ENCODE measurements at places on chromosomes 11 and 22. TPM values are rescaled to one million over a fixed set of nuclear protein-coding genes. Genes with fewer than 3 reads are reported as not detected.

The IPO7 gene
- 273 TPM for total RNA-seq

The HSPA8 gene
- 1,755 TPM for total RNA-seq

GRCh38 chr22:37626144-37626543 is 13.3 kb upstream of the SH3BP1 start:
- H3K36me3 ChIP-seq: no peaks in the 10 kb centered on the region
- H3K27ac ChIP-seq: no peak overlapping the region
- no peak overlapping the region for H3K4me3 ChIP-seq
- H3K4me1 ChIP-seq: no peaks in the 10 kb centered on the region
- no peaks in the 10 kb centered on the region for H3K27me3 ChIP-seq

GRCh38 chr11:2777871-2778629 is 78.3 kb upstream of the KCNQ1OT1 start:
- H3K4me1 ChIP-seq: peaks cover 28% of the 10 kb centered on the region
- H3K27ac ChIP-seq: no peak overlapping the region
- H3K36me3 ChIP-seq: no peaks in the 10 kb centered on the region
- DNase-seq: no peak

DNA sequence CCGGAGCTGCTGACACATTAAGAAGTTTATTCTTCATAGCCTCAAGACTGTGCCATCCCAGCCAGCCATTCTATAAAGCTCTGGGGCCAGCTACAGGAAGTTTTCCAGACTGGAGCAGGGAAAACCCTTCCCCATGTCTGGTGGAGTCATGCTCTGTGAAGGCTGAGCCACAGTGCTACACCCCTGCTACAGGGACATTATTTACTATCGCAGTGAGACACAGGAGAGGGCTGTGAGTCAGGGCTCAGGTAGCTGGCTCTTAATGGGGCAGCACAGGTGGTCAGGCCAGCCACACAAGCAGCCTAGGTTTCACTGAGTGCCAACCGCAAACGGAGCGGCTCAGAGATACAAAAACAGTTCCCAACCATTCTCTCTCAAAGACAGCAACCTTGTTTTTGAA is 12.1 kb downstream of the HPS4 start:
- no peak overlapping the region for H3K4me3 ChIP-seq
- H3K4me1 ChIP-seq: no peaks in the 10 kb centered on the region
- H3K27ac ChIP-seq: no peak overlapping the region
- peaks cover 10% of the 10 kb centered on the region for H3K36me3 ChIP-seq

DNA sequence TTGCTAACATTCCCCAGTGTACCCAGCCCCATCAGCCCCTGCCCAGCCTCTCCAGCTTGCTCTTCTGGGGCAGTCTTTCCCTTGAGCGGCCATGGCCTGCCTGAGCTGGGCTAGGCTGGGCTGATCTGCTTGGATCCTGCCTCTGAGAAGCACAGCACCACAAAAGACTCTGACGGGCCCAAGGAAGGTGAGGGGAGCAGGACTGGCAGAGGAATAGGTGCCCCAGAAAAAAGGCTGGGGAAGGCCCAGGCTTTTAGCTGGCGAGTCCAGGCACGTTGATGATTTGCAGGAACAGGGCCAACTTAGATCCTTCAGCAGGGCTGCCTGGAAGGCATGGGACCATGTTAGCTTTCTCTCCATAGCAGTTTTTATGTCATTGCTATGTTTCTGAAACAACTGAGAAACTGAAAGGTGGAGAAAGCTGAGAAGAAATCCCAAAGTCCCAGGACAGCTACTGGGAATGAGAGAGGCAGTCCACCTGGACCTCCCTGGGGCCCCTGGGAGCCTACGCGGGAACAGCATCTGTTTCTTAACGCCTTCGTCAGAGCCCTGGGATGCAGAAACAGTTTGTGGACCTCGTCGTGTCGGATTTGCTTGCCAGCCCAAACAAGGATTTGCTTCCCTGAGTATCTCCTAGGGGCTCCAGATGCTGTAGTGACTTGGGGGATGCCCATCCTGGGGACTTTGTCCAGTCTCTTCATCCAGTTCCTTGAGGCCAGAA is 24.4 kb upstream of the FXYD6 start:
- no peaks in the 10 kb centered on the region for H3K4me1 ChIP-seq
- H3K27ac ChIP-seq: no peak overlapping the region
- peaks cover 9% of the 10 kb centered on the region for H3K27me3 ChIP-seq

- no peak overlapping the region for H3K4me3 ChIP-seq
- H3K36me3 ChIP-seq: no peaks in the 10 kb centered on the region
Observed at GRCh38 chr11:20042811-20043341, 117.4 kb downstream of the DBX1 start.
